ENCODE measurements at places on chromosomes 5 and 9.

DNA sequence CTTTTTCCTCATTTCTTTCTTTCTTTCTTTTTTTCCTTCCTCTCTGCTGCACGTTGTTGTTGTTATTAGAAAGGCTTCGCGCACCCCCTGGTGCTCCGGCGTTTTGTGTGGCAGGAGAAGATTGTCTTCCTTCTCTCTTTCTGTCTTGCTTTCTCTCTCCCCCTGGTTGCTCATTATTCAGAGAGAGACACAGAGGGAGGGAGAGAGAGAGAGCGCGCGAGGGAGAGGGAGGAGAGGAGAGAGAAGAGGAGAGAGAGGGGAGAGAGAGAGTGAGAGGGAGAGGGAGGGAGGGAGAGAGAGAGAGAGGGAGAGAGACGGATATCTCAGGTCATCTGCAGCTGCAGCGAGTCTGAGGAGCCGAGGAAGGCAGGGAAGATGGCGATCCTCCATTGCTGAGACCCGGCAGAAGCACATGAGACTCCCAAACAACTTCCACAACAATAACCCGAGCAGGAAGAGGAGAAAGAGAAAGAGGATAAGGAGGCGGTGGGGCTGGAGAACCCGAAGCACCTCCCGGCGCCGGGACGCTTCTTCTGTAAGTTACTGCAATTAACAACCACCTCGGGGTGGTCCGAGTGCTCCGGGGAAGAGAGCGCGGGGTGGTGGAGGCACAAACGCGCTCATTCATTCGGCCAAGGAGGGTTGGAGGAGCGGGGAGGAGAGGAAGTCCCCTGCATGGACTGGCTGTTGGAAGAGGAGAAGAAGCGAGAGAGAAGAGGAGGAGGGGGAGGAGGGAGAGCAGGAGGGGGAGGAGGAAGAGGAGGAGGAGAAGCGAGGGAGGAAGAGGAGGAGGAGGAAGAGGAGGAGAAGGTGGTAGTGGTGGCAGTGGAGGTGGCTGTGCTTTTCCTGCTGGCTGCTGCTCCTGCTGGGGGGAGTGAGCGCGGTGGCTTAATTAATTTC lies at the start of gene ZNF462:
TSS of gene ZNF462 (plus strand) at position 346 of the 900 bp plus-strand sequence. CDS start 60,218 bp downstream, outside the sequence.
- DNase-seq, result peak; percentile 35

DNA sequence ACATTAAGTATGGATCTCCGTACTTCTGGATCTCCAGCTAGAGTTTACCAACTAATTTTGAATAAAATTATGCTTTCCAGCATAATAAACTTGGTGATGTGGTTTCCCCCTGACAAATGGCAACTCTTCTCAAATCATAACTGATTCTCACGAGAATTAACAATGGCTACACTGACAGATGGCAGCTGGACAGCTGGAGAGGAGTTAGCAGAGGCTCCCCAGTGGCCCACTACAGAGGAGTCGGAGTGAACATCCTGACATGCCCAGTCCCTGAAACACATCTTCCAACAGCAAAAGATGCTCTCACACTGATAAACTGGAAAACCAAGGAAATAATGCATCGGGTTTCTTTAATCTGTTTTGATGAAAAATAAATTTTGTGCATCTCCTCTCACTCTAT lies 239.6 kb downstream of the MAN2A1 start:
- DNase-seq, result no peak

DNA sequence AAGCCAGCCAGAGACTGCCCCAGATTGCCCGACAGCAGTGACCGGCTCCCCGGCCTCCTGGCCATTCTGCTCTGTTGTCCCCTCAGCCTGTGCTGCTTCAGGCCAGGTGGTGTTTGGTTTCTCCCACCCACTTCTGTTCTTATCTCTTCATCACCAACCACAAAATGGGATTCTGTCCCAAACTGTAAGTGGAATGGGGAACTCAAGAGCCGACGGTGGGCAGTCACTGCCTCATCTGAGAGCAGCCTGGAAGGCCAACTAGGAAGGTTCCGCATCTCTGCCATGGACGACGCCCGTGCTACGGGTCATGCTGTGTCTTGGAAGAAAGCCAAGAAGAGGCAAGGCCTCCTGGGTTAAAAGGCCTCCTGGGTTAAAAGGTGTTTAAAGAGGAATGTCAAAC lies 219.0 kb upstream of the PIK3R1 start:
- DNase-seq, result no peak

DNA sequence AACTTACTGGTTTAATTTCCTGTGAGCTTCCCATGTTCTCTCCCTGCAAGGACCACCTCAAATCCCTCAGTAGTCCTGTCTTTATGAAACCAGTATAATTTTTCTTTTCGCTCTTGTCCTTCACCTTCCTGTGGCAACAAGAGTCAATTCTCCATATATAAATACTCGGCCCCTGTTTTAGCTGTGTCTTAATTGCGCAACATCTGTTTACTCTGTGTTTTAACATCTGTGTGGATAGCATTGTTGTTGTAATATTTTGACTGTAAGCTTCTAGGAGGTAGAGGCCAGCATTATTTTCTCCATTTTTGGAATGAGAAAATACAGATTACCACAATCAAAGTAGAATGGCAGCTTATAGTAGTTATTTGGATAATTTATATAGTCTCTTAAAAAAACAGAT lies 30.2 kb upstream of the CDKN2B start:
- DNase-seq, result no peak

DNA sequence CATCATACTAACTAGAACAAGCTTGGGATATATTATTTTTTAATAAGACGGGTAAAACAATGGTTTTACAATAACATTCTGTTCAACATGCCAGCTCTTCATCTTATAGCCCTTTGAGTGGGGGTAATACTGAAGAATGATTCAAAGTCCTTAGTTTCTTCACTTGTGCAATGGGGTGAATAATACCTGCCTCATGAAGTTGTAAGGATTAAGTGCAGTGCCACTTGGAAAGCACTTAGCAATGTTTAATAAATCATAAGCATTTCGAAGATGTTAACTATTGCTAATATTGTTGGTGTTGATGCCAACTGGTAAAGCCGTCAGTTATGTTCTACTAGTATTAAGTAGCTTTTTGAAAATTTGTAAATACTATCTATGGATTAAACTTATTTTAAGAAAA lies 38.0 kb downstream of the TNPO1 start:
- DNase-seq, result no peak

GRCh38 chr5:8208307-8208706 lies 339.4 kb downstream of the MTRR start:
- DNase-seq, result no peak

- DNase-seq, result no peak
These were observed 221.2 kb downstream of the DMRT2 start for GRCh38 chr9:1271367-1271766.

DNA sequence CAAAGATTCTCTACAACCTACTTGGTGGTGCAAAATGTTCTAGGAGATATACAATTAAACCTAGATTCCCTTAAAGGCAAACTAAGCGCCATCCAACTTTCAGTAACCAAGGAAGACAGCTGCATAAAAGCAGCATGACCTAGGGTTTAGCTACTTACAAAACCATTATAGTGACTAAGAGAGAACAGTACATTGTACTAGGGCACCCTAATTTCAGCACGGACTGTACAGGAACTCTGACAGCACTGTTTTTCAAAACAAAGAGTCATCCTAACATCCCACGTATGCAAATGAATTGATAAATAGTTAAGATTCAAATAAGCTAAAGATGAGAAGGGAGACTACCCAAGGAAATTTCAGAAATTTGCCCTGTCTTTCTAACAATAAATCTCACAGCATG lies 30.0 kb downstream of the STRBP start:
- DNase-seq, result no peak

- DNase-seq, result no peak
These were observed 72.3 kb downstream of the XRCC4 start for GRCh38 chr5:83149671-83150070.

- DNase-seq, result peak; percentile 76
These were observed 192.5 kb downstream of the CD180 start for GRCh38 chr5:67003935-67004729.

DNA sequence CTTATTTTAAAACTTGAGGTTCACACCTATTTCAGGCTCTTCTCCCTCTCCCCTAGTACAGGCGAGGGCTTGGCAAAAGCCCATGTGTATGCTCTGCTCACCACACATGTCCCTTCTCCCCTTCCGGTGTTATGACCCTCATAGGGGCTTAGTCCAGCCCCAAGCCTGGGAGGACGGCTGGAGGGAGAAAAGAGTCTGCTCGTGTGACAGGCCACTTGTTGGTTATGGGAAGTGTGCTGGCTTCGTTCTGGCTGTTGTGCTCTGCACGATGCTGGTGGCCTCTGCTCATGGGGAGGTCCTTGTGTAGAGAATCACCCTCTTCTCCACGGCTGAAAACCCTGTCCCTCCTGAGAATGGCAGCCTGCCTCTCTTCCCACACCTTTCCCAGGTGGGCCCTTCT lies 11.1 kb downstream of the PTTG1 start:
- no peak for DNase-seq

DNA sequence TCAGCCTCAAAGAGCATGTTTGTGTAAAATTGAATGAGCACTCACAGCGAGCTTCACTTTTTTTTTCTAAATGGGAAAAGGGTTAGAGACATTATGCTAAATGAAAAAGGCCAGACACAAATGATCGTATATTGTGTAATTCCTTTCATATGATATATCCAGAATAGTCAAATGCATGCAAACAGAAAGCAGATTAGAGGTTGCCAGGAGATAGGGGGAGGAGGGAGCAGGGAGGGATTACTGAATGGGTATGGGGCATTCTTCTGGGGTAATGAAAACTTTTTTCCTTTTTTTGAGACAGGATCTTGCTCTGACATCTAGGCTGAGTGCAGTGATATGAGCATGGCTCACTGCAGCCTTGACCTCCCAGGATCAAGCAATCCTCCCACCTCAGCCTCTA lies 47.1 kb downstream of the DMAC1 start:
- no peak for DNase-seq

DNA sequence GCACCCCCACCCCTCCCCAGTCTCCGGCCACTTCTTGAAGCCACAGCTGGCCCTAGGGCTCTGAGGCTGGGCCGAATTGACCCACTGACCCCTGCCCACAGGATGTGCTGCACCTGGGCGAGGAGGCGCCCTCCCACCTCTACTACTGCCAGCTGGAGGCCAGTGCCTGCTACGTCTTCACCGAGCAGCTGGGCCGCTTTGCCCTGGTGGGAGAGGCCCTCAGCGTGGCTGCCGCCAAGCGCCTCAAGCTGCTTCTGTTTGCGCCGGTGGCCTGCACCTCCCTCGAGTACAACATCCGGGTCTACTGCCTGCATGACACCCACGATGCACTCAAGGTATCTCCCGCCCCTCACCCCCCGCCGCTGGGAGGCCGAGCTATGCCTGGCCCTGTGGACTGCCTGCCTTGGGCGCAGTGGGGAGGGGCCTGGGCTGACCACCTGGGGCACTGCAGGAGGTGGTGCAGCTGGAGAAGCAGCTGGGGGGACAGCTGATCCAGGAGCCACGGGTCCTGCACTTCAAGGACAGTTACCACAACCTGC lies 21.3 kb downstream of the HK3 start:
- no peak for DNase-seq

DNA sequence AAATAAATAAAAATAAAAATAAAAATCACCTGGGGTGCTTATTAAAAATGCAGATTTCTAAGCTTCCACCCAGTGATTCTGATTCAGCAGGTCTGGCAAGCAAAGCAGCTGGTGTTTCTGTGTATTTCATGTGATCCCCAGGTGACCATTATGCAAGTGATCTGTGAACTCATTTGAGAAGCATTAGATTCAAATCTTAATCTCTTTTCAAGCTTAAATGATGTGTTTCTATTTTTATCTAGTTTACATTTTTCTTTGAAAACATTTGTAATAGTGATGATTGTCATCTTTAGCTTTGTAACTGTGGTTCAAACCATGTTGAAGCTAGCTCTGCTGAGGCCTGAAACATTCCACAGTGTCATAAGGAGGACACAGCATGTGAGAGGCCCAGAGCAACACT lies 804.8 kb upstream of the ZNF608 start:
- DNase-seq, result no peak

DNA sequence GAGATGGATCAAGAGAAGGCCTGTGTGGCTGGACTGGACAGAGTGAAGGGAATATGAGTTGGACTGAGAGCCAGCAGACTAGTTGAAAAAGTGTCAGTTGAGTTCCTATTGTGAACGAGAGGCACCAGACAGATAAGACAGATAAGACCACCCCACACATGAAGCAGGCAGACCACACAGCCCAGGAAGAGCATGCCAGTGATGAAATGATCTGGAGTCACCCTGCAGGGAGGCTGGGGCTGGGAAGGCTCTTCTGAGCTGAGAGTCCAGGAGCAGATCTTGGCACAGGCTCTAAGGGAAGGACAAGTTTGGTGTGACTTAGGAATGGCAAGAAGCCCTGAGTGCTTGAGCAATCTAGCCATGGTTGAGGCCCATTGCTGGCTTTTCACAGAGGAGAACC lies 10.6 kb upstream of the SLC25A48 start:
- DNase-seq, result no peak

DNA sequence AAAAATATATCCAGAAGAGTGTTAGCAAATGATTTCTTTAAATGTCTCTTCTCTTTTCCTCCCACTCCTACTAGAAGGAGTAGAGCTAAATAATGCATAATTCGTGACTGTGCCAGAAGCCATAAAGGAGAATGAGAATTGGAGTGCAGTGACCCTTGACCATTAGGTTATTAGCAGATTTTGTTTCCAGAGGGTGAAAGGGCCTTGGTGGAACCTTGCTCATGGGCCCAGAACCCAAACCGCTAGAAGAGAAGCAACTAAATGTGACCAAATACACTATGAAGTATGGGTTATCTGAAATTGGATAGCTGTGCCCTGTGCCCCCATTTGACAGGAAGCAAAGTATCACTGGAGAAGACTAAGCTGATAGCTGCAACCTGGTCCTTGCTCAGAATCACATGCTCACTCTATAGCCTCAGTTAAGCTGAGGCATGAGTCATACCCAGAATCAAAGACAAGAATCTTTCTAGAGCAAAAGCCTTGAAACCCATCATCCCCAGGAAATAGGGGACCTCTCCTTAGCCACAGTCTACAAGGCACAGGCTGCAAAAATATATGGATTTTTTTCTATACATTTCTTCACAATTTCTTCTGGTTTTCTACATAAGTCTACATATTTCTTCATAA lies 36.3 kb downstream of the CAPSL start:
- DNase-seq, result no peak

GRCh38 chr5:125316915-125317535 lies 570.6 kb upstream of the ZNF608 start:
- DNase-seq, result no peak

DNA sequence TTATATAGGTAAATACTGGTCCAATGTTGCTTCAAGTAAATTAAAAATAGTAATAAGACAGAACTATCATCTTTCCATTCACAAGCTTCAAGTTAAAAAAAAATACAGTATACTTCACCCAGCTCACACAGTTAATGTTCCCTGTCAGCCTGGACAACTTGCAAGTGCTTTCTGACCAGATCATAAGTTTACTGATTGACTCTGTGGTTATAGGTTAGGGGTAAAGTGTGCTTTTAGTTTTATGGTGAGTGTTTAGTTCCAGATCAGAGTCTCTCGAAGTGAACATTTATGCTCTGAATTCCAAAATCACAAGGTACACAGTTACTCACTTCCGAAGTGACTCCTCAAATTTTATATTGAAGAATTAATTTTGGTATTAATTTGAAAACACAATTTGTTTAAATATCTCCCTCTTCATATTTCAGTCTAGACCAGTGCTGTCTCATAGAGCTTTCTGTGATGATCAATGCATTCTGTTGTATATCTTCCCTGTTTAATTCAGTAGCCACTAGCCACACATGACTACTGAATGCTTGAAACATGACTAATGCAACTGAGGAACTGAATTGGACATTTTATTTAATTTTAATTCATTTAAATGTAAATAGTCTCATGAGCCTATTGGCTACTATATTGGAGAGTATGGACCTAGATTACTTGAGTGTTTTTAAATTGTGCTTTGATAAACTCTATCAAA lies 90.7 kb downstream of the MEF2C start:
- no peak for DNase-seq

- DNase-seq, result no peak
These were observed 13.6 kb downstream of the NR2F1-AS1 start for GRCh38 chr5:93567424-93567823.

- no peak for DNase-seq
These were observed 691 bp downstream of the FCHO2 start for GRCh38 chr5:72956324-72957140.

Measured in NCI-H187 (cell line).